Stimulated activated CD4-positive, alpha-beta T cell treated with anti-CD3 and anti-CD28 coated beads, Interleukin-2, amount 100 ng/mL, for 48 hours (primary cell): ENCODE measurements at places on chromosomes 3 and 15.

DNA sequence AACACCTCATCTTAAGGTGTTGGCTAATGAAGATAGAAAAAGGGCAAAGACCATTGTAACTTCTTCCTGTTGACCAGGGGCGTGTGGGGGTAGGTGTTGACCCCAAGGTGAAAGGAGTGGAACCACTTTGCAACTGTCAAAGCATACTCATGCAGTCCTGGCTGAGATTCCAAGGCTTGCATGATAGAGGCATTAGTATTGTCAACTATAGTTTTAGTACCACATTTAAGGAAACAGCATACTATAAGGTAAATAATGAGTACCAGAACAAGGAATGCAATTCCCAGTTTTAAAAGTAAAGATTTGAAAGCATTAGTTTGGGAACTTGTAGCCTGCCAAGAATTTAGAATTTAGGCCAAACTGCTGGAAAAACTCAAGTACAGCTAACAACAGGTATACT, 27.8 kb upstream of the ADGRG7 start:
- DNase-seq = no peak

- DNase-seq = no peak
These were observed 18.4 kb upstream of the NEK10 start for GRCh38 chr3:27387625-27388024.

- no peak for DNase-seq
These were observed 40.8 kb downstream of the SRGAP3 start for GRCh38 chr3:9208605-9209152.

DNA sequence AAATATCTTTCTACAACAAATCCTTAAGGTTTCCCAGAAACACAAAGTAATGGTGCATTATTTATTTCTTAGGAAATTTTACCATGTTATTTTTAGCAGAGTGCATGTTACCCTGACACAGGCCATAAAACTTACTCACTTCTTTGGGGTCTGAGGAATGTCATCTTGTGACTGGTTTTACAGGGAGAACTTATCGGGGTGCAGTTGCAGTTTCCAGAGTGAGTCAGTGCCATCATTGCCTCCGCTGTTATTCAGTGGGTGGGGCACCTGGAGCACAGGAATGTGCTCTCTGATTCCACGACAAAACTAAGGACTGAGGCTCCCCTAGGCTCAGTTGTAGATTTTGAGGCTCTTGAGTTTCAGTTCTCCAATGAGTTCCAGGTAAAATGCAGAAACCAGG, 11.1 kb upstream of the GREM1 start:
- no peak for DNase-seq

- DNase-seq = no peak
These were observed 48.1 kb upstream of the GK5 start for GRCh38 chr3:142273501-142273900.

DNA sequence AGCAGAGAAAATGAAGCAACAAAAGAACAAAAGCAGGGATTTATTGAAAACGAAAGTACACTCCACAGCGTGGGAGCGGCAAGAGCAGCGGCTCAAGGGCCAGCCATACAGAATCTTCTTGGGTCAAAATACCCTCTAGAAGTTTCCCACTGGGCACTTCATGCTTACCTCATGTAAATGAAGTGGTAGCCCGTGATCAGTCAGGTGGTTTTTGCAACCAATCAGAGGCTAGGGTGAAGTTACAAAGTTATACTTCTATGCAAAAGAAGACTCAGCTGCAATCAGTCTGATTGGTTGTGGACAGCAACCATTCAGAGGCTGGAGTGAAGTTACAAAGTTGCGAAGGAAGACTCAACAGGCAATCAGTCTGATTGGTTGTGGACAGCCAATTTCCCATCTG, 37.8 kb upstream of the TRH start:
- DNase-seq = no peak

- DNase-seq = no peak
These were observed 568.7 kb upstream of the UBE2E2 start for GRCh38 chr3:22634433-22634832.

- DNase-seq = no peak
These were observed 58.7 kb upstream of the MYRIP start for GRCh38 chr3:39750712-39751111.

DNA sequence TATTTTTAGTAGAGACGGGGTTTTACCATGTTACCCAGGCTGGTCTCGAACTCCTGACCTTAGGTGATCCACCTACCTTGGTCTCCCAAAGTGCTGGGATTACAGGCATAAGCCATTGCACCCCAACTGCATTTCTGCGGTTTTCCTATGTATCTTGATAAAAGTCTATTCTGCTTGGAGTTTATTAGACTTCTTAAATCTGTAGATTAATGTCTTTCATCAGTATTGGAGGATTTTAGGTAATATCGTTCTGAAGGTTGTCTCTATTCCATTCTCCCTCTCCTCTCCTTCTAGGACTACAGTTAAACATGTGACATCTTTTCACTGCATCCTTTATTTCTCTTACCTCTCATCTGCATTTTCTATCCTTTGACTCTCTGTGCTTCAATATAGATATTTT, 46.3 kb upstream of the GCNT3 start:
- no peak for DNase-seq

DNA sequence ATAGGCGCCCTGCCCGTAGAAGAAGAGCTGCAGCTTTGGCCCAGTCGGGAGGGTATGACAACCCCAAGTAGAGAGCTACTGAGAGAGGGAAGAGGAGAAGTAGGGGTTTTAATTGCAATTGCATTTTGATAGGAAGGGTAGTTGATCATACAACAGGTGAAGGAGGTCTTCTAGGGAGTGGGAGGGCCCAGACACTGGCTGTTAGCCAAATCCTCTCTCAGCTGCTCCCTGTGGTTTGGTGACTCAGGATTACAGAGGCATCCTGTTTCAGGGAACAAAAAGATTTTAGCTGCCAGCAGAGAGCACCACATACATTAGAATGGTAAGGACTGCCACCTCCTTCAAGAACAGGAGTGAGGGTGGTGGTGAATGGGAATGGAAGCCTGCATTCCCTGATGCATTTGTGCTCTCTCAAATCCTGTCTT, 408.9 kb upstream of the THBS1 start:
- DNase-seq = peak; percentile 7

DNA sequence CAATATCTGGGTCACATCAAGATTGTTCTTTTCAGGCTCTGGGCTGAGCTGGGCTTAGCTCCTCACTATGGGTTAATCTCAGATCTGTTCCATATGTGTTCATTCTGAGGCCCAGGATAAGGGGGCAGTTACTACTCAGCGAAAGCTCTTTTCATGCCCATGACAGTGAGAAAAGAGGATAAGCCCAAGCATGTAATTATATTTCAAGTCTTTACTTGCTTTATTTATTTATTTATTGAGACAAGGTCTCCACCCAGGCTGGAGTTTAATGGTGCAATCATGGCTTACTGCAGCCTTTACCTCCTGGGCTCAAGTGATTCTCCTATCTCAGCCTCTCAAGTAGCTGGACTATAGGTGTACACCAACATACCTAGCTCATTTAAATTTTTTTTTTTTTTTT, 44.7 kb upstream of the SELENOK start:
- no peak for DNase-seq

- DNase-seq = no peak
These were observed 57.9 kb downstream of the NEO1 start for GRCh38 chr15:73110201-73110600.
